NB4 (cell line): ENCODE measurements at places on chromosomes 1 and 21.

DNA sequence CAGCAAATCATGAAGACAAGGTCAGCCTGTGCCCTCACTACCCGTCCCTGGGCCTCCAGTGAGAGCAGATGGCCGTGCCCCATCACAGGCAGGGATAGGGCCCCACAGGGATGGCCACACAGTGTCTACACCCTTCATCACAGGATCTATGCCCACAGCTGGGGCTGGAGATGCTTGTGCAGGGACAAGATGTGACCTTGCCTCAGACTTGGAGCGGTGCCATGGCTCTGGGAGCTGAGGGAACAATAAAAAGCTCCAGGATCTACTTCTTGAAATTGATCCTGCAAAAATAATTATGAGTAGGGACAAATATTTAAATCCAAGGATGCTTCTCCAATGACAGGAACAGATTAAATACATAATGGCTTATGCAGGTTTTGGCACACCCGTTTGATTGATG, 25.4 kb upstream of the TCEA3 start:
- DNase-seq: no peak

- DNase-seq: peak; percentile 36
Measured at GRCh38 chr1:86965012-86965826, 50.8 kb downstream of the HS2ST1 start.

DNA sequence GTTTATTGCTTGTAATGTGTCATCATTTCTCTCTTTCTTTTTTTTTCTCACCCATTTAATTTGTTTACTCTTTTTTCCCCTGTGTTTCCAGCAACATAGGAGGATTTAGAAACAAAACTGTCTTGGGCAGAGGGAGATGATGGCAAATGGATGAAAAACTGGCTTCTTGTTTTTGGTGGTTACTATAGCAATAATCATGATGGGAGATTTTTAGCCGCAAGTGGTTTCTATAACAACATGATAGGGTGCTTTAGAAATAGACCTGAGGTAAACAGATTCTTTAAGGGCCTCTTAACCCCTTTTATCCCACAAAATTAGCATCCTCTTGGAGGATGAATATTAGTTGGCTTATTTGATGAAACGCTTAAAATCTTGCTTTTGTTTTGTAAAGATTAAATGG, 51.6 kb downstream of the CRB1 start:
- DNase-seq: no peak

GRCh38 chr1:200542162-200542561, 78.4 kb downstream of the KIF14 start:
- no peak for DNase-seq

DNA sequence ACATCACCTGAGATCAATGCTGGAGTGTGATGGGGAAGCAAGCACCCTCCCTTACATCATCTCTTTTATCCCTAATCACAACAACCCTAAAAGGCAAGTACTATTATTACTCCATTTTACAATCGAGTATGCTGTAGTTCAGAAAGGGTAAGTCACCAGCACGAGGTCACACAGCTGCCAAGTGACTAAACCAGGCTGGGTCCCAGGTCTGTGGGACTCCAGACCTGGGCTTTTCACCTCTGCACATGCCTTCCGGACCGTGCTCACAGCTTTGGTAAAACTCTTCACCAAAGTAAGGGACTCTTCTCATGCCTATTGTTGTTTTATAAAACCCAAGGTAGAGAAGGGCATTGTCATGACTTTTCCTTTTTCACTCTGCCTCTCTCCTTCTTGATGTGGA, 130.9 kb downstream of the DMRTB1 start:
- no peak for DNase-seq

- no peak for DNase-seq
Measured at GRCh38 chr1:237309595-237310118, 267.7 kb downstream of the RYR2 start.

- no peak for DNase-seq
Measured at GRCh38 chr1:93616996-93617669, 64.5 kb downstream of the BCAR3 start.

GRCh38 chr1:85314726-85315125, 38.3 kb upstream of the BCL10 start:
- no peak for DNase-seq

GRCh38 chr1:195717651-195718050, 890.6 kb downstream of the KCNT2 start:
- peak; percentile 13 for DNase-seq

DNA sequence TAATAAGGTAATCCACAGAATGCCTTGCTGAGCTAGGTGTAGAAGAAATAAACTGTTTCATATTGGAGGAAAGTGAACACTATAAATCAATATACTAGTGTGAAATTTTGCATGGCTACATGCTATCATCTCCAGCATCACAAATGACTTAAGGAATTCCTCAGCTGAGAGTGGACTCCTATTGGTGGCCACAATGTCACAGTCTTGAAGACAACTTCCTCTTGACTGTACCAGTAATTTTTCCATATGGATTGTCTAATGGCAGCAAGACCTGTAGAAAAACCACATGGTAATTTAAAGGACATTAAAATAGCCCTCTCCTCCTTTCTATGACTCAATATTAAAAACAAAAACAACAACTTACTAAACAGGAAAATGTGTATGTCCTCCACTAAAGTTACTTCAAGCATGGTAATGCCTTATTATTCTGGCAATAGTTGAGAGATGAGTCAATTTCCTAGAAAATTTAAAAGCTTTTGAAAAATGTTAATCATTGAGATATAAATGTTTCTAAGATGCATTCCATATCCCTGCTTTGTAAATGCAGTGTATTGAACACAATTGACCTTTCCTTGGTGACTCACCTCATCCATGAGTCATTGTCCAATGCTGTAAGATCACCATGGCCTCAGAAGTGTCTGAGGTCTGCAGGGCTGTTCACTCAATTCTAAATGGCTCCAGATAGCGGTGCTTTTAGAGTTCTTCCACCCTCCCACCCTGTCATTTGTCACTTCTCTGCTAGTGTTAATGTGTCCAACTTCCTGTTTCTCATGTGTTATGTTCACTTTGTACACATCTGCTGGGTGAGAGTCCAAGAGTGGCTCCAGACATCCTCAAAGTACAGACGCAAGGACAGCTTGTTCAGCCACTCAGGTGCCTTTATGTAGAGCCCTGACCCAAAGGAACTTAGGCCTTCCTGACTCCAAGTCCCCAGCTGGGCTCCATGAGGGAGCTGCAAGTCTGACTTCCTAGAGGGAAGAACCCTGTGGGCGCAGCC, 32.8 kb upstream of the DNASE2B start:
- DNase-seq: peak; percentile 74

GRCh38 chr1:191888996-191889622, 269.2 kb upstream of the RGS18 start:
- DNase-seq: peak; percentile 7
